Testis (tissue), 5 donors: ENCODE measurements at places on chromosomes 11 and 22. TPM values are rescaled to one million over a fixed set of nuclear protein-coding genes. Genes with fewer than 3 reads are reported as not detected.

Gene MMP8
- 0.25 TPM for total RNA-seq

Gene TMPRSS13
- 0.74 TPM for total RNA-seq

Gene MUC15
- total RNA-seq, result 0.25 TPM

GRCh38 chr22:19514831-19515565 lies 9.2 kb downstream of the CLDN5 start:
- H3K36me3 ChIP-seq, result no peaks in the 10 kb centered on the region
- no peak overlapping the region for H3K27ac ChIP-seq
- H3K4me3 ChIP-seq, result no peak overlapping the region
- H3K27me3 ChIP-seq, result no peaks in the 10 kb centered on the region
- no peaks in the 10 kb centered on the region for H3K4me1 ChIP-seq
- no peak for DNase-seq

GRCh38 chr11:111327908-111328624 lies 29.7 kb downstream of the POU2AF3 start:
- H3K4me1 ChIP-seq, result peaks cover 30% of the 10 kb centered on the region
- H3K4me3 ChIP-seq, result no peak overlapping the region
- H3K27ac ChIP-seq, result no peak overlapping the region
- no peaks in the 10 kb centered on the region for H3K36me3 ChIP-seq

DNA sequence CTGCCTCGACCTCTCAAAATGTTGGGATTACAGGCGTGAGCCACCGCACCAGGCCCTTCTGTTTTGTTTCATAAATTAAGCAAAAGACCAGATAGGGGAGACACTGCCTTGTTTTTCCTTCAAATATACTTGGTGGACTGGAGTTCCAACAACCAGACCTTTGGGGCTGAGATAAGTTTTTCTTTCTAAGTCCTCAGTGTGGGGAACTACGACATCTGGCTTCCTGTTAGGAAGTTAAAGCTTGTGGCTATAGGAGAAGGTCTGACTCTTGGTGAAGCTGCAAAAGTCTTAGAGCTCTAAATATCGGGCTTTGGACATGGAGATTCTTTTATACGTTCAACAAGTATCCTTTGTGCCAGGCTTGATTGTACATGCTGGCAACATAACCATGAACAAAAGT lies 64.1 kb upstream of the EED start:
- H3K4me1 ChIP-seq, result no peaks in the 10 kb centered on the region
- H3K27ac ChIP-seq, result no peak overlapping the region
- no peaks in the 10 kb centered on the region for H3K36me3 ChIP-seq
- no peak for DNase-seq

DNA sequence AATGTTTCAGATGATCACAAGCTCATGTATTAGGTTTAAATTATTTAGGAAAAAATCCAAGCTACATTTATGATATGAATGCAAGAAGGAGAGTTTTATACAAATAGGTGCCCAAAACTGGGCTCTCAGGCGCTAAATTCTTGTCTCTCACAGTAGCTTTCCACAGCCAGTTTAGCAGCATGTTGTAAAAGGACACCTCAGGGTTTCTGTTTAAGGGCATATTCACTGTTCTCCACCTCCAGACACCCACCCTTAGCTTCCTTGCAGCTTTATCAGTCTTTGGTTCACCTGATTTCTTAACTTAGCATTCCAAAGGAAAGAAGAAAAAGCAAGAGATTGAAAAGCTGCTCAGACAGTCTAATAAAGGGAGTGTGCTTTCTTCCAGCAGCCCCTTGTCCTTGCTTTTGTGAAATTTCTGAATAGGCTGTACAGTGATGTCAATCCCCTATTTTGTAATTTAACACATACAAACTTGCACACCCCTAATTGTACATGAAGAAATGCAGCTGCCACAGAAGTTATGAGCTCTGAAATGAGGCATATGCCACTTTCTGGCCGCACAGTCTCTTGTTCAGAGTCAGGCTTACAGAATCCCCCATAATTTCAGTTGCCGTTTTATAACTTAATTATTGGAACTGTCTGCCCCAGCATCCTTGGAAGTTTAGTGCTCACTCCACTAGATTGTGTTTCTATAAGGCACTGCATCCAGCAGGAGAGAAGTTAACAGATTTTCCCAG lies 262.1 kb downstream of the DDX10 start:
- no peak overlapping the region for H3K4me3 ChIP-seq
- no peak for DNase-seq
- no peaks in the 10 kb centered on the region for H3K36me3 ChIP-seq
- no peak overlapping the region for H3K27ac ChIP-seq
- H3K27me3 ChIP-seq, result no peaks in the 10 kb centered on the region

DNA sequence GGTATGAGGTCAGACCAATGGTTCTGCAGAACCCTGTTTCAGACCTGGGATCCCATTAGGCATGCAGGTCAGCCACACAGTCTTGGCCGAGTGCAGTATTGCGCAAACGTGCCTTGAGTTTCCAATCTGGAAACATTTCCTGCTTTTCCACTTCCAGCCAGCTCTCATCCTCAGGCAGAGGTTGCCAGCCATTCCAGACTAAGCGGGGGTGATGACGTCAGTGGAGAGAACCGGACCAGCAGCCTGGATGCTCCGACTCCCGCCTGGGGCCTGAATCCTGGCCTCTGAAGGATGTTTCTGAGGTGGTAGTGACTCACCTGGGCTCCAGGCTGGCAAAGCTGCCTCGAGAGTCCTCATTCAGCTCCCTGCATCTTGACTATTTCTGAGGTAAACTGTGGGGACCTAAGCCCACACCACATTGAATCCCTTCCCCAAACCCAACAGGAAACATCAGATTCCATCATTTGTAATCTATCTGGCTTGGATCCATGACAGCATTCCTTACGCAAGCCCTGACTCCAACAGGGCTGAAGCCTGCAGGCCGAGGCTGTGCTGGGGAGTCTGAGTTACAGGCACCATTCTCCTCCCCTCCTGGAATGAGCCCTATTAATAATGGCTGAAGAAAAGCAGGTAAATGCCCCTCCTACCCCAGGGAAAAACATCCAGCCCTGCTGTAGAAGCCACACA lies 83.0 kb downstream of the ABTB2 start:
- H3K27ac ChIP-seq, result no peak overlapping the region
- no peaks in the 10 kb centered on the region for H3K4me1 ChIP-seq
- H3K4me3 ChIP-seq, result no peak overlapping the region
- no peaks in the 10 kb centered on the region for H3K27me3 ChIP-seq
- peak; percentile 65 for DNase-seq
